ENCODE measurements at places on chromosomes 1 and 21. TPM values are rescaled to one million over a fixed set of nuclear protein-coding genes. Genes with fewer than 3 reads are reported as not detected.

The KRTAP19-2 gene
- polyA plus RNA-seq: not detected

The NECTIN4 gene
- polyA plus RNA-seq: 9.2 TPM

The SH2D5 gene
- 1.2 TPM for polyA plus RNA-seq

The RABGGTB gene
- 185 TPM for polyA plus RNA-seq

The OR2T2 gene
- polyA plus RNA-seq: not detected

The KLHDC7A gene
- 0.15 TPM for polyA plus RNA-seq

DNA sequence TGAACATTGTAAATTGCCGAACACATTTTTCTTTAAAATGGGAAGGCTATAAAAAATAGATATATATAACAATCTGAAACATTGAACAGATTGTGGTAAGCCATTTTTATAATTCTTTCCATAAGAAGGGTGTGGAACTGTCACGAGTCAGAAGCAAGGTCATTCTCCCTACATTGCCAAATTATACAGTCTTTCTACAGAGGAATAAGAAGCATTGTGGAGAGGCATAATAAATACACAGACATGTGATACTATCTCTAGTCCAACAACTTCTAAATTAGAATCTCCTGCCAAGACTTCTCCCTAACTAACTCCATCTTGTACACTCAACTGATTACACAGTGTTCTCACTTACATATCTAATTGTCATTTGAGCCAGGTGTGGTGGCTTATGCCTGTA lies 227.9 kb downstream of the CENPF start:
- DNase-seq: no peak

GRCh38 chr21:27721675-27722074 lies 754.8 kb upstream of the ADAMTS5 start:
- DNase-seq: no peak

DNA sequence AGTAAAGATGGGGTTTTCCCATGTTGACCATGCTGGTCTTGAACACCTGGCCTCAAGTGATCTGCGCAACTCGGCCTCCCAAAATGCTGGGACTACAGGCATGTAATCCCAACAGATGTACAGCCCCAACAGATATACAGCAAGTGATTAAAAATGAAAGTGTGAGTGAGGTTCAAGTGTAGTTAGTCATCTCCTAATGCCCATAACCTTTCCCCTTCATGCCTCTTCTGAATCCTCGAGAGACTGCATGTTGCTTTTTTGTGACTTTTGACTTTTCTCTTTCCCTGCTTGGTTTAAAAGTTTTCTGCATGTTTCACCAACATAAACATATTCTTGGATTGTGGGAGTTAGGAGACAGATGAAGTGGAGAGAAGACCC lies 31.2 kb downstream of the KCNK2 start:
- DNase-seq: no peak

- DNase-seq: no peak
Observed at GRCh38 chr1:67608661-67609576, 76.1 kb upstream of the GADD45A start.

DNA sequence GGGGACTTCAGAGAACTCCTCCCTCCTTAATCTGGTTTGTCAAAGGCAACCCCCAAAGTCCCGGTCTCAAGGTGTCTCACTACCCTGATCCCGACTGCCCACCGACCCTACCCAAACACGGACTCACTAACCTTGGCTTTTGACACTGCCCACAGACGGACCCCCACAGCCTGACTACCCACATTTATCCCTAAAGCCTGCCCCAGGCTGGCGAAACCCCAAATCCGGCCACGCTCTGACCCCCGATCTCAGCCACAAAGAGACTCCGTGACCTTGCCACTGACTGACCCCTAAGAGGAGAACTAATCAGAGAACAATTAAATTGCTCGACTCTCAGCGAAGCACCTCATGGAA lies 5.2 kb downstream of the ID3 start:
- no peak for DNase-seq

GRCh38 chr1:22680726-22681125 lies 27.7 kb downstream of the C1QB start:
- no peak for DNase-seq

- peak; percentile 12 for DNase-seq
Observed at GRCh38 chr1:248906753-248907661, 972 bp downstream of the PGBD2 start.

GRCh38 chr1:234001817-234002216 lies 97.3 kb downstream of the SLC35F3 start:
- DNase-seq: no peak

DNA sequence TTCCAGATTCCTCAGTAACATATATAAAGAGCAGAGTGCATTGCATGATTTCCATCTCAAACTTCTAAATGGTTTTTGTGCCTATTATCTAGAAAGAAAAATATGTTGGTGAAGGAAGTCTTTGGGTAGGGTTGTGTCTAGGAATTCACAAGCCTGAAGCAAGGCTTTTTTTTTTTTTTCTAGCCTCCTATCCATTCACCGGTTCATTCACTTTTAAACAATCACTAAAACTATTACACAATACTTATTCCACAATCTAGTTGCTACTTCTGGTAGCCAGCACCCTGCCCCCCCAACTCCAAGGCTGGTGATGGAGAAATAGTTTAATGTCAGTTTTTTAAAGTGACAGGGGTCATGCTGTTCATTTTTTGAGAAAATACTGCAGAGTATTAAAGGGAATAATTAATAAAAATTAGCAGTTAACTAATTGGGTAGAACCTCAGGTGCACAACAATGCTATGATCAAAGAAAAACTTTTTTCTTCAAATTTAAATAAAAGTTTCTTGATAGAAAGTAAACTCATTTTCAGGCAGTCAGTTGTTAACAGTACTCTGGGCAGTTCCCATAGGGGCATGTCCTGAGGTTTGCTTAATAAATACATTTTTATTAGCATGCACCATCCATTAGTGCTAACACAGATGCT lies 10.9 kb downstream of the IRF2BP2 start:
- no peak for DNase-seq

GRCh38 chr1:116382857-116383483 lies 9.9 kb downstream of the ATP1A1 start:
- DNase-seq: no peak

- DNase-seq: no peak
Observed at GRCh38 chr1:36122062-36123030, 2.7 kb downstream of the COL8A2 start.

DNA sequence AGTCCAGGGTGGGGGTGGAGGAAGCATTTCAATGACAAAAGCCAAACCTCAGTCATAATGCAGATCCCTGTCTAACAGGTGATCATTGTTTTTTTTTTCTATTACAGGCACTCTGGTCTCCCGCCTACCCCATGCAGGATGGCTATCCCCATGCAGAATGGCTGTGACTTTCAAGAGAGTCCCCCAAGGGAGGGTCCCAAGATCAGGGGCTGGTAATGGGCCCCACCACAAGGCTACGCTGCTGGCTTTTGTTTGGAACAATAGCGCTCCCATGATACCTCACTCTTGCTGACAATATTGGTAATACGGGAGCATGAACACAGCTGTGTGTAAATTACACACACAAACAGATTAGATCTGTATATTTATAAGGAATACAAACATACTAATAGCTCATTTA lies 119.4 kb downstream of the SLC45A1 start:
- no peak for DNase-seq

GRCh38 chr1:13702425-13703127 lies 2.6 kb downstream of the PRDM2 start:
- DNase-seq: no peak

DNA sequence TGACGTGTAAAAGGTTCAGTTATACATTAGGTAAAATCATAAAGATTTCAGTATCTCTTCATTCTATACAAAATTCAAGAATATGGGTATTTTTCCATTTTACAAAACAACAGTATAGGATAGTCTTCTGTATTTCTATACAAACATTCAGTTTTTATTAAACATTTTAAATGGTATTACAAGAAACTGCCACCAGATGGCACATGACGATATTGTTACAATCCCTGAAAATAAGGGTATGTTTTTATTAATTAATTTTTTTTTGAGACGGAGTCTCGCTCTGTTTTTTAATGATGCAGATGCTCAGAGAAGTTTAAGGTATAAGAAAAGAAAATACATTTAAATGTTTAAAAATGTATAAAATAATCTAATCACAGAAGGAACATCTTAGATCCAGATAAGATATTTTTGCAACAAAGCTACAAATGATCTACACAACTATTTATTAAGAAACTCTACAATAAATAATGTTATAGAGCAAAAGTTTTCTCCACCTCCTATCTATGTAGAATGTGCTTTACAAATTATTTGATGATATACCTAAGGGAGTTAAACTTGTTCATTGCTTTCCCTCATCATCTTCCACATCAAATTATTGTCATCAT lies 23.5 kb upstream of the RSBN1 start:
- DNase-seq: peak; percentile 42

DNA sequence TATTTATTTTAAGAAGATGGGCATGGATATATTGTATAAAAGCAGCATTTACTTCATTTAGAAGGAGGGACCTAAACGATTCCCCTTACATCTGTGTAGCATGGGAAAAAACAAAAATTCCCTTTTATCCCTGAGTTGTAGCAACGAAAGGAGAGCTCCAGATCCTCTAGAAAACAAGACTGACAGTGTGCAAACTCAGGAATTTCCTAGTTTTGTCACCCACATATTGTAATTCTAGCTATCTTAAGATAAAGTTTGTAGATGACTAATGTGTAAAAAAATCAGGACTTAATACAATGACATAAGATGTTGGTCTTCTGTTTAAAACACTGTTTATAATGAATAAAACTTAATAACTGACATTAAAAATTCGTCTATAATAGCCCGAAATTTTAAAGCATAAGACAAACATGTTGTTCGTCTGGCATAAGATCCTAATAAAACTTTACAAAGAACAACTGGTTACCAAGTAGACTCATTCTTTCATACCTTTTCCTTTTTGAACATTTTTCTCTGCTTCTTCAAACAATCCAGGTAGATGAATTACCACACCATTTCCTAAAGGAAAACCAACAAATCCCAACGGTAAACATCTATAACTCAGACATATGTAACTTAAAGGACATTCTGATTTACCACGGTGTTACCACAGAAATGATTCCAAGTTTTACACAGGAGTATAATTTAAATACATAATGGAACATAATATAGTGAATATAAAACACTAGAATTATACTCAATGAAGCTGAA lies 15.2 kb downstream of the ADSS2 start:
- DNase-seq: no peak

DNA sequence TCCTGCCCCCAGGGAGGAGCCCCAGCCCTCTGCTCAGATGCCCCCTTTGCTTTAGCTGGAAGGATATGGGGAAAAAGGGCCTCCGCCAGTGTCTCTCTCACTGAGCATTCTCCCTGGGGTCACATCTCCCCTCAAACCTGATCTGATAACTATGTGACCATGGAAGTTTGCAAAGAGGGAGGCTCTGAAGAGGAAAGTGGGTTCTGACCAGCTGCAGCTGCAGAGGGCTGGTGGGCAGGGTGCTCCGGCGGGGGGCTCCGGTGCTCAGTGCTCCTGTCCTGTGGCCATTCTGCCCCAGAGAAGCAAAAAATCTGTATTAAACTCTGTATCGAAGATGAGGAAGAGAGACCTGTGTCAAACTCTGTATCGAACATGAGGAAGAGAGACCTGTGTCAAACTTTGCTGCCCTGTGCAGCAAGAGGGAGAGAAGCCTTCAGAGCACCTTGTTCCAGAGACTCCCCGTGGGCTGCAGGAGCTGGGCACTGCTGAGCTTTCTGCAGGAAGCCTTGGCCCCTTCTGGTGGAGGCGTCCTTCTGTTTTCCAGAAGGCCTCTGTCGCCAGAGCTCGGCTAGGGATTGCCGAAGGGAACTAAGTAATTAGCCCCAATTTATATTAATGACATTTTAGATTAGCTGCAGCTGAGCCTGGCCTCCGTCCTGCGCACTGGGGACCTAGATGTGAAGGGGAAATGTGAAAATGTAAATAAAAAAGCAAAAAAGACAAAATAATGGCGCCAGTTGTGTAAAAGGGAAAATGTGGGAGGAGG lies 186.2 kb upstream of the C1orf174 start:
- no peak for DNase-seq

DNA sequence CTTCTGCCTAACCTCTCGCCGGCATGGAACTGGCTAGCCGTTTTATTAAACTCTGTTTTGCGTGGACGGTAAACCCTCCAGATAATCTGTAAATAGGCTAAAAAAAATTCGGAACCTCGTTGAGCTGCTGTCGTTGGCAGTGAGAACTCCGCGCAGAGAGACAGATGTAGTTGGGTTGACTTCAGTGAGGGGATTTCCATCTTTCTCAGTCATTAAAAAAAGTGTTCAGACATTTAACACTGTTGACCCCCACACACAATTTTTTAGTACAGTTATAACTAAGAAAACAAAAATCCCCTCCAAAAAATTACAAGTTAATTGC lies 464 bp downstream of the PARK7 start:
- no peak for DNase-seq

GRCh38 chr1:184416481-184416880 lies 29.7 kb downstream of the C1orf21 start:
- DNase-seq: no peak

- DNase-seq: no peak
Observed at GRCh38 chr1:110875216-110875731, 2.3 kb downstream of the CD53 start.

GRCh38 chr1:159005676-159006075 lies 4.0 kb upstream of the IFI16 start:
- no peak for DNase-seq

DNA sequence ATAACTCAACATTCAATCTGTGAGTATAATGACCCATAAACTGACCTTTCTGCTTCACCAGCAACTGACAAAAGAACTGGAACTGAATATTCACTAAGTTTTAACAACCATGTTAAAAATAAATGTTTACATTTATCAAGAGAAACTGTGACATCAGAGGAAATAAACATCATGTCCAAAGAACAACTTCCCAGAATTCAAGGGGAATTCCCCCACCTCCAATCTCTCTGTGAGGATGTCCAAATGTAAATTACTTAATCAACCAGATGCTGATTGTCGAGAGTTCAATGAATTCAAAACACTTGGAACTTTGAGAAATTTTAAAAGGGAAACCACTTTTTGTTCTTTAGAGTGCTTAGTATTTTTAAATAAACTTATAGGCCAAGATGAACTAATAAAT lies 365.6 kb upstream of the ADGRL2 start:
- DNase-seq: no peak

- no peak for DNase-seq
Observed at GRCh38 chr1:116024626-116025025, 48.3 kb downstream of the SLC22A15 start.

- no peak for DNase-seq
Observed at GRCh38 chr1:183275322-183275721, 89.3 kb downstream of the LAMC2 start.

- DNase-seq: no peak
Observed at GRCh38 chr1:12637693-12638092, 6.2 kb upstream of the AADACL4 start.

DNA sequence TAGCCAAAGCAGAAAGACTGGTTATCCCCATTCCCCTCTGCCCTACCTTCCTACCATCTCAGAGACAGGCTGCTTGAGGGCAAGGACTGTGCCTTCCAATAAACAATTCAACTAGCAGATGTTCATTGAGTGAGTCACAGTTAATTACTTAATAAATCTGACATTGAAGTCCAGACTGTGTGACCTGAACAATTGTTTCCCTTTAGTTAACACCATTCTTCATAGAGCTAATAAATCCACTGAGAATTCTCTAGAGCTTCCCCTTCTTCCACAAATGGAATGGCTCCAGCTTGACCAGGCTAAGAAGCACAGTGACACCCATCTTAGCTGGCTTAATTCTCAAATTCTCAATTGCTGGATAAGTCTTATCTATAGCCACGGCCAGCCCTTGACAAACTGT lies 61.9 kb upstream of the GJA5 start:
- DNase-seq: no peak
